ENCODE measurements at places on chromosomes 1 and 21. TPM values are rescaled to one million over a fixed set of nuclear protein-coding genes. Genes with fewer than 3 reads are reported as not detected.

- DNase-seq: no peak
Measured at GRCh38 chr1:66436378-66437135, 97.4 kb upstream of the SGIP1 start.

DNA sequence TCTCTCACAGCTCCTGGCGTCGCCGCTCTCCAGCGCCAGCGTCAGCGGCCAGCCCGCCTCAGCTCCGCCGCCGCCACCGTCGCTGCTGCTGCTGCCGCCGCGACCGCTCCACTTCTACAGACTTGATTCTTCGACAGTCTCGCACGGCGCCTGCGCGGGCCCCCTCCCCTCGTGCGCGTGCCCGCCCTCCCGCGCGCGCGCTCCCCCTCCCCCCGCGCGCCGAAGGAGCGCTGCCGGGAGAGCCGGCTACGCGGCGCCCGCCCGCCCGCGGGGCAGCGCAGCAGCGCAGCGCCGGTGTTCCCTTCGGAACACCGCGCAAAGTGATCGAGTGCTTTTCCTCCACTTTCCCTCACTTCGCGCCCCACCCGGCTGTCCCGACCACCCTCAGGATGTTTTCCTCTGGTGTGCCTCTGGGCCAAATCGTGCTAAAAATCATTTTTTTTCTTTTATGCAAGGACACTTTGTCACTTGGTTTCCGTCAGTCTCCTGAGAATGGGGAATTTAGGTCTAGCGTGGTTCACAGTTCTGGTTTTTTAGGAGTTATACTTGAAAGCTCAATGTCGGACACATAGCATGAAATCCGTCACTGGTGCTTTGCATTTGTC lies at the start of gene IRF2BP2:
IRF2BP2 (minus strand) TSS at position 118 of the 605 bp plus-strand sequence. CDS start 684 bp downstream, outside the sequence.
- peak; percentile 85 for DNase-seq

DNA sequence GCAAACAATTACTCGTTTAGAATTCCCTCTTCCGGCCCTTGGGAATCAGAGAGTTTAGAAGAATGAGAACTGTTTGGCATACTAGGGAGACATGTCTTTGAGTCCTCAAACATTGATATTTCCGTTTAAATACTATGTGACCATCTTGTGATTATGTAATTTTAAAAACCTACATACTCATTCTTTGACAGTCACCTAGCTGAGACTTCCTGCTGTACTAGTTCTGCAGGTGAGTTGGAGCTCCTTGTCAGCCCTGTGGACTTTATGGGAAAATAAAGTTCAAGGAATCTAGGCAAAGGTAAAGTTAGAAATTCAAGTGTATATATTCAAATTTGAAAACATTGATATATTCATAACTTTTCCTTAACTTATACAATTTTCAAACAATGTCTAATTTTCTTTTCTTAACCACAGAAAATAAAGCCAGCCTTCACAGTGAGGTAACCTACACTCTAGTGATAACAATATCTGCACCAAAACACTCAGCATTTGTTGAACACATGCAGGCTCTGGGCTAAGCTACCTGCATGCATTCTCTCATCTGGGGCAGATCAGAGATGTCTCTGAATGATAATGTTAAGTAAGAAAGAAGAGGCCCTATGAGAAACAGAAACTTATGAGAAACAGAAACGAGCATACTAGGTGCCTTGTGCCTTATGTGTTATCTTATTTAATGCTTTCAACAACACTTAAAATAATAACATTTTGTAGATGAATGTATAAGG lies 67.0 kb upstream of the BACE2 start:
- peak; percentile 25 for DNase-seq

GRCh38 chr1:62311473-62311943 lies 7.7 kb downstream of the KANK4 start:
- no peak for DNase-seq

GRCh38 chr21:38377165-38378088 lies 120.6 kb downstream of the KCNJ15 start:
- no peak for DNase-seq

DNA sequence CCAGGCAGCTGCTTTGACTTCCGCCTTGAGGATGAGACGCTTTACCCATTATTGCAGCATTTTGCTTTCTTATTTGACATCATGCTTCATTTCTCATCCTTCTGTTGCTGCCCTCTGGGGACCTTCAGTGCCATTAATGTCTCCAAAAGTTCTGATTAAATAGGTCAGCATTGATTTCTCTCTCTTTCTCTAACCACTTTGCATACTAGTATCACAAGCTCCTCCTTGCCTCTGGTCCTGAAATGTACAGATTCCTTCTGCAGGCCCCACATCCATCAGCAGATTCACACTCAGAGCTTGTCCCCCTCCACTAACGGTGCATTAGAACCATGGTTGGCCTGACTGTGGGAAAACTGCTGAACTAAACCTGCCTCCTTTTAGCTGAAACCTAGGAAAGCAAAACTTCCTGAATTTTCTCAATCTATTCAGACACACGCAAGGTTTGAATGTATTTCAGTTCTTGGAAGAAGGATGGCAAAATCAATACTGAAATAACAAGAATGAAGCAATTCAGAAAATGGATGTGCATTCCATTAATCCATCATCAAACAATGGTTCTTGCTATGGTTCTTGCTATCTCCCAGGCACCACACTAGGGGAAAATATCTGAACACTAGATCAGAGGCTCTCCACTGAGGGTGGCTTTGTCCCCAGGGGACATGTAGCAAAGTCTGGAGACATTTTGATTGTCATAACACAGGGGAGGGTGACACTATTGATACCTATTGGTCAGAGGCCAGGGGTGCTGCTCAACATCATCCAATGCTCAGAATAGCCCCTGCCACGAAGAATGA lies 154.5 kb downstream of the PCP4 start:
- DNase-seq: no peak

DNA sequence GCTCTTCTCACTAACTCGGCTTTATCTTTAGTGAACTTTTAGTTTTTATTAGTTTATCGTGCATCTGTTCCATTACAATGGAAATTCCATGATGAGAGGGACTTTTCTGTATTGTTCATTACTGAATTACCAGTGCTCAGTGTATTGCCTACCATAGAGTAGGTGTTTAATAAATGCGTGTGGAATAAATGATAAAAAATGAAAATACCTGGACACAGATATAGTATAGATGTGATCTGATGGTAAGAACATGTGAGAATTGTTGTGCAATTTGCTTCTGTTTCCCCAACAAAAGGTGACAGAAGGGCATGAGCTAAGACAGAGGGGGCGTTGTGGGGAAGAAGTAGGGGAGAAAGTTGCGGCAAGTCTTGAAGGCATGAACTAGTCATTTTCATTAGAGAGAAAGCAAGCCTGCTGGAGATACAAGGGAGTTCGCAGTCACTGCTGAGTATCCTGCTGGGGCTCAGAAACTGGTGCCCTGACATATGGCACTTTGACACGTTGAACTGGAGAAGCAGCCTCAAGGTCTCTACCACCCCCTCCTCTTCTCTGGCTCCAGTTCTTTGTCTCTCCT lies 5.6 kb upstream of the COG2 start:
- DNase-seq: no peak

DNA sequence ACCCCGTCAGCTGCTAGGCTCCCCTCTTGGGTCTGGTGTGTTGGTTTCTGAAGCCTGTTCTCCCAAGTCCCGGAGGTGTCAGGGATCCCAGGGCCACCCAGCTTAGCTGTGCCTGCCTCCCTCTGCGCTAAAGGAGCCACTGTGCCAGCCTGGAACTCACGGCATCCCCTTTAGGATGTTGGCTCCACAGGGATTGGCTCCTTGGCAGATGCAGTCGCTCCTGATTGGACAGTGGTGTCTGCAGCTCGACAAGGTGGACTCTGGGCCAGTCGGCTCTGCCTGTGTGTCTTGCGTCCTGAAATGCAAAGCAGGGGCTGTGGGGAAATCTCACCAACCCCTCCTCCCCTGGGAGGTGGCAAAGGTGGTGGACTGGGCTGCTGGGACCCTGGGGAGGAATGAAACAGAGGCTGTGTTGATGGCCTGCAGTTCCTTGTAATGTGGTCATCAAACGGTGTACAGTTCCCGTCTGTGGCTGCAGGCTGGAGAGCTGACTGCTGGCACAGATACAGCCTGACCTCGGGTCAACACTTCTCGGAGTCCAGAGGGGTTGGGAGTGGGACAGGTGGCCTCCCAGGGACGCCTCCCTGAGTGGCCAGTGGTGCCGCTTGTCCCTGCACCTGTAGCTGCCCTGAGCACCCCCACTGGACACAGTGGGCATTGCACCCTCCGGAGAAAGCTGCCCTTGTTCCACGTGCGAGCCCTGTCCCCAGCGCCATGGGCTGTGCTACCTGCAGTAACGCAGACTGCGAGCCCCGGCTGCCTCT lies 11.5 kb upstream of the KCNAB2 start:
- peak; percentile 44 for DNase-seq

- no peak for DNase-seq
Measured at GRCh38 chr1:117732065-117732797, 126.4 kb downstream of the TENT5C start.

DNA sequence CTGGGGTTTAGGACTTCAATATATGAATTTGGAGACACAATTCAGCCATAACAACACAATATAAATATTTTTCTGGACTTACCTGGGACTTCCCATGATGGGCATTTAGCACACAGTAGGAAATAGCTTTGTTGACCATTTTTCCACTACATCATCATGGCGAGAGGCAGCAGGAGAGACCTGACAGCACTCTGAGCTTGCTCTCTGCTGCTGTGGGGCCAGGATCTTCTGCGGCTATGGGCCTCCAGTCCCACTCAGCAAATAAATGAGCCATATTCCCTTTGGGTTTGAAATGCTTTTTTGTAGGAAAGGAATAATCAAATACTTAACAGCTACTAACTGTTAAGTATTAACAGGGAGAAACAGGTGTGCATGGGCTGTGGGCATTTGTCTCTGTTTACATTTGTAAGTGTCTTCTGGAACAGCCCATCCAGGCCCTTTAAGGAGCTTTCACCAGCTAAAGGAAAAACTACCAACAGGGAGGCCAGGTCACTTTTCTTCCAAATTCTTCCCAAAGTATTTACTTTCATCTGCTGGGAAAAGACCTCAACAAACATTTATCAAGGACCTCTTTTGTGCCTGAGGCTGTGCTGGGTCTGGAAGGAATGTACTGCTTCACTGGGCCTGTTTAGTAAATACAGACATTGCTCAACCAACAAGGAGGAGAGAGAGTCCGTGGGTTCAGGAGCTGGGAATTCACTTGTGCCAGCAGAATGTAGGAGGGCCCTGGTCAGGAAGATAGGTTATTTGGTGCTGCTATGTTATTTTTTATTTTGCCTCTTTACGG lies 133.2 kb downstream of the LRIG2 start:
- DNase-seq: no peak

DNA sequence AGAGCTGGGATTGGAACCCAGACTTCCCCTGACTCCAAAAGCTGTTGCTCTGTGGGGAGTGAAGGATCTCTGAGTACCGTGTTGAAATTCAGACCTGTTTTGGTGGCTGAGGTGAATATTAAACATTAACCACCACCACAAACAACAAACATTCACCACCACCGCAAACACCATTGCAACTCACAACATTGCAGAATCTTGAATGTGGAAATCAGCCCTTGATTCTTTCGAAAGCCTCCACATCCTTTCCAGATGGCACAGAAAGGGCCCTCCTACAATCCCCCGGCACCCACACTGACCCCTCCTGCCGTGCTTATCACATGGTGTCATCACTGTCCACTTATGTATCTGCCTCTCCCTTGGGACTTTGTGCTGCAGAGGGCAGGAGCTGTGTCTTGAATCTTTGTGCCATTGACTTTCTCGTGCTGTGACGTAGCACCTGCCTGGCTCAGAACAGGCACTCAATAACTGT lies 1.4 kb downstream of the CDA start:
- DNase-seq: peak; percentile 9

DNA sequence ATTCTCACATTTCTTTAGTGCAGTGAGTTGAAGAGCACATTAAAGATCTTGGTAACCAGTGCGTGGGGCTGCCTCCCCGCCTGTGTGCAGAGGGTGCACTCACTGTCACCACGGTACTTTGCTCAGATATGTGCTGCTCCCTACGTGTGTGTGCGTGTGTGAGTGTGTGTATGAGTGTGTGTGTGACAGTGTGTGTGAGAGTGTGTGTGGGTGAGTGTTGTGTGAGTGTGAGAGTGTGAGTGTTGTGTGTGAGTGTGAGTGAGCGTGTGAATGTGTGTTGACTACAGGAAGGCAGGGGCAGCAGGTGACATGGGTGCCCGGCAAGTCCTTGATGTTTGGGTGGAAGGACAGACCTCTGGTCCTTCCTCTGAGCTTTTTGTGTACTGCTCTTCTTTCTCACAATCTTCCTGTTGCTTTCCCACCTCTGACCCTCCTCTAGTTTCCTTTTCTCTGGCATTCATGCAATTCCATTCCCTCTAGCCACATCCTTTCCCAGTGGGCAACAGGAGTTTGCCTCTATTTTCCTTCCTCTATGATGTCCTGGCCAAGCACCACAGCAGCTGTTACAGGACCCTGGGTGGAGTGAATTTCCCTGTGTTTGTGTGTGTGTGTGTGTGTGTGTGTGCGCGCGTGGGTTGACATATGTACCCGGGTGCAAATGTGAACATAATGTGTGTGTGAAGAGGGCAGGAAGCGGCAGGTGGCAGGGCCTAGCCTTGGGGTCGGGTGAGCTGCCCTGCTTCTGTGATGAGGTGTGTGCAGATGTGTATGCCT lies 19.8 kb downstream of the LHX4 start:
- no peak for DNase-seq

GRCh38 chr21:42037943-42038342 lies 27.8 kb upstream of the ZBTB21 start:
- peak; percentile 70 for DNase-seq

DNA sequence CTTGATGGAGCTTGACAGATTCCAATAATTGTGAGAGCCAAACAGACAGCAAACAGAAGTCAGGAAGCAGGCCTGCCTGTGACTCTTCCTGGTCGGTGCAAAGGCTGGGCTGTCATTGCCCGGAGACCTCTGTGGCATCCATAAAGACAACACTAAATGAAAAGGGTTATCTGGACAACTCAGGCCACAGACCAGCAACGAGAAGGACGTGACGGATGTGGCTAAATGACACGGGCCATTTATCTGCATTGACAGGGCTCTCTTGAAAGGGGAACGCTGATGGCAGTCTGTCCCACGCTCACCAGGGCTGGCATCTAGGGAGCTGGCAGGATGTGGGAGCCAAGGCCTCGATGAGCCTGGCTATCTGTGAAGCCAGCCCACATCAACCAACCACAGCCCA lies 35.0 kb downstream of the HMGB4 start:
- DNase-seq: no peak

KCNJ9 gene
- total RNA-seq: not detected

ARHGEF19 gene
- 10.6 TPM for total RNA-seq

DCDC2B gene
- total RNA-seq: not detected

KIRREL1 gene
- 10.7 TPM for total RNA-seq

NTRK1 gene
- not detected for total RNA-seq

STIL gene
- total RNA-seq: 7.2 TPM

All from stomach (tissue), 19 donors.